ENCODE measurements at places on chromosomes 1 and 21.

DNA sequence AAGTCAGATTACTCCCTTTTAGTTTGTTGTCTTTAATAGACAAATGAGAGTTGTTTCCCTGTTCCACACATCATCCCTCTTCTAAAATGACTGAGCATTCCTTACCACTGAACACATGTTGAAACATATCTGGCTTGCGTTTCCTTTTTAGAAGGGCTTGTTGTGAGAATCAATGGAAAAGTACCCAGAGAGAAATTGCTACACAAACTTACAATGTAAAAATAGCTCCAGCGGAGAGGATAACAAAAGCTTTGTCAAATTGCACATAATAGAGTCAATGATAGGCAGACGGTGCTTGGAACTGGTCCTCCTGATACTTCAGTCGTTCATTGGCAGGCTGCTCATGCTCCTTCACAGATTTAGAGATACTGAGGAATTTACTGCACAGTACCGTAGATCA lies 123.9 kb downstream of the CYYR1 start:
- no peak for DNase-seq

GRCh38 chr1:11795238-11795890 lies 10.4 kb downstream of the MTHFR start:
- DNase-seq: no peak

GRCh38 chr1:46070164-46070814 lies 62.1 kb downstream of the PIK3R3 start:
- no peak for DNase-seq

- DNase-seq: no peak
Measured at GRCh38 chr1:211912038-211912437, 81.5 kb upstream of the LPGAT1 start.
